ENCODE measurements at places on chromosomes 2 and 18. TPM values are rescaled to one million over a fixed set of nuclear protein-coding genes. Genes with fewer than 3 reads are reported as not detected.

Gene TBR1
- 0.05 TPM for total RNA-seq

GRCh38 chr2:69184224-69184623 is 171.2 kb downstream of the ANTXR1 start:
- no peaks in the 10 kb centered on the region for H3K4me1 ChIP-seq
- H3K27ac ChIP-seq, result no peak overlapping the region
- no peak for DNase-seq
- H3K36me3 ChIP-seq, result no peaks in the 10 kb centered on the region
- H3K27me3 ChIP-seq, result peaks cover 31% of the 10 kb centered on the region

DNA sequence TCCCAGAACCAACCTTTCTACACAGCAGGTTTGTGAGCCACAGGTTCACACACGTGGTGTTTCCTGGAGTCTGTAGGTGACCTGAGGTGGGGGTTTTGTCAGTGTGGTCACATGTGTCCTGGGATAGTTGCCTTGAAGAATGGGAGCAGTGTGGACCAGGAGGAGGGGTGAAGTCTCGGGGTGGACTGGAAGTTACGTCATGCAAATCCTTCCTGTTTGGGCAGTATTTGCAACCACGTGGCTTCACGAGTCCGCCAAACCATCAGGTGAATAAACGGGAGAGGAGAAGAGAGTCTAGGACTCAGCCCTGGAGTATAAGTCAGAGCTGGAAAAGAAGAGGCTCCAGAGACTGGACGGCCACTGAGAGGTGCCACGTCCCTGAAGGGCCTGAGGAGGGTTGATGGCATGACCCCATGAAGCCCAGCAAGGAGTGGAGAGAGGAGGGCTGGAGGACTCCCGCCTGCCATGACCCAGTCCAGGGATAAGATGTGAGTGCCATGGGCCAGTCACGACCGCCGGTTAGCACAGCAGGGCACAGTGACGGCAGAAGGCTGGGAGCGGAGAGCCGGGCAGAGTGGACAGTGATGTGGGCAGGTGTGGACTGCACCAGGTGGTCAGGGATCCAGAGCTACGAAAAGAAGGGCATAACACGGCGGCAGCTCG is 16.5 kb downstream of the LPIN1 start:
- H3K4me1 ChIP-seq, result peaks cover 30% of the 10 kb centered on the region
- no peak for DNase-seq
- no peak overlapping the region for H3K4me3 ChIP-seq

DNA sequence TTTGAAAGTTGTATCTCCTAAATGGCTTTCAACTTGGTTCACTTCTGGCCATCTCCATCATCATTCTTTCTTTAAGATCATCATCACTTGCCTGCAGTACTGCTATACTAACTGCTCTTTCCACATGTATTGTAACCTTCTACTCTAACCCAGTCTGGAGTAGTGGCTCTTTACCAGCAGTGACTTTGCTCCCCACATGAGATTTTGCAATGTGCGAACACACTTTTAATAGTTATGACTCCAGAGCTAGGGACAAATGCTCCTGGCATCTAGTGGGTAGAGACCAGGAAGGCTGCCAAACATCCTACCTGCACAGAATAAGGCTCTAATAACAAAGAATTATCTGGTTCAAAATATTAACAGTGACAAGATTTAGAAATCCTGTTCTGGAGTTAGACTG is 243.8 kb downstream of the XIRP2 start:
- H3K4me3 ChIP-seq, result no peak overlapping the region
- no peak for DNase-seq
- H3K4me1 ChIP-seq, result no peaks in the 10 kb centered on the region
- no peaks in the 10 kb centered on the region for H3K36me3 ChIP-seq
- H3K27ac ChIP-seq, result no peak overlapping the region

- no peaks in the 10 kb centered on the region for H3K4me1 ChIP-seq
- peaks cover 41% of the 10 kb centered on the region for H3K27me3 ChIP-seq
- H3K4me3 ChIP-seq, result no peak overlapping the region
- DNase-seq, result no peak
- H3K36me3 ChIP-seq, result no peaks in the 10 kb centered on the region
- no peak overlapping the region for H3K27ac ChIP-seq
Measured at GRCh38 chr2:235279965-235280364, 213.9 kb upstream of the AGAP1 start.

GRCh38 chr2:63888490-63889402 is 47.0 kb downstream of the UGP2 start:
- H3K27ac ChIP-seq, result peak overlapping the region; percentile 68
- no peak overlapping the region for H3K4me3 ChIP-seq
- no peaks in the 10 kb centered on the region for H3K27me3 ChIP-seq
- H3K36me3 ChIP-seq, result peaks cover 53% of the 10 kb centered on the region

DNA sequence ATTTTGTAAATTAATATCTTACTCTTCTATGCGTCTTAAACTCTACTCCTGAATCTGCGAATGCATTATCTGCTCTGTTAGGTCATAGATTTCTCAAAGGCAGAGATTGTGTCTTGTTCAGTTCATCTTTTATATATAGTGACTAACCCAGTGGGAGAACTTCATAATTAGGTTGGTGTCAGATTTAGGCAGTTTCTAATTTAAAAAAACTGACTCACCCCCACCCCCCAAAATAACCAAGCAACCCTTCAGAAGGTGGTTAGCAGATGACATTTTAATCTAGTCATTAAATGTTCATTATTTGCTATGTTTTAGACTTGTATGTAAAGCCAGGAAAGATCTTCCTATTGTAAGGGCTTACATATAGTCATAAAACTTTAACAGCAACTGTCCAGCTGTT is 10.4 kb downstream of the SERPINB12 start:
- no peak for DNase-seq
- no peak overlapping the region for H3K4me3 ChIP-seq
- no peak overlapping the region for H3K27ac ChIP-seq

DNA sequence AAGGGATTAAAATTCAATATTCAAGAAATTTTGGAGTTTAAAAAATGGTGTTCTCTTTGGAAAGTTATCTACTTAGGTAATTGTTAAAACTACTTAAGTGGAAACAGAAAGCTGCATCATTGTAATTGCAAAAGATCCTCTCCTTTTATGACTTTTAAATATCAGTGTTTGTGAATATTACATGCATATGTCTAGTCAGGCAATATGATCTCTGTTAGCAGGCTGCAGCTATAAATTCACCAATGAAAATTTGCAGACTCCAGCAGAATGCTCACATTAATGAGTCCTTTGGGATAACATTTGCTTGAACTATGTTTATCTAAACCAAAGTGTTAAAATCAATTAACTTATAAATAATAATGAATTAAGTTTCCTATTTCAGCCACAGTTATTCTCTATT is 59.2 kb upstream of the CSRNP3 start:
- no peak overlapping the region for H3K4me3 ChIP-seq
- no peak overlapping the region for H3K27ac ChIP-seq
- H3K4me1 ChIP-seq, result no peaks in the 10 kb centered on the region
- peaks cover 4% of the 10 kb centered on the region for H3K27me3 ChIP-seq
- H3K36me3 ChIP-seq, result no peaks in the 10 kb centered on the region

DNA sequence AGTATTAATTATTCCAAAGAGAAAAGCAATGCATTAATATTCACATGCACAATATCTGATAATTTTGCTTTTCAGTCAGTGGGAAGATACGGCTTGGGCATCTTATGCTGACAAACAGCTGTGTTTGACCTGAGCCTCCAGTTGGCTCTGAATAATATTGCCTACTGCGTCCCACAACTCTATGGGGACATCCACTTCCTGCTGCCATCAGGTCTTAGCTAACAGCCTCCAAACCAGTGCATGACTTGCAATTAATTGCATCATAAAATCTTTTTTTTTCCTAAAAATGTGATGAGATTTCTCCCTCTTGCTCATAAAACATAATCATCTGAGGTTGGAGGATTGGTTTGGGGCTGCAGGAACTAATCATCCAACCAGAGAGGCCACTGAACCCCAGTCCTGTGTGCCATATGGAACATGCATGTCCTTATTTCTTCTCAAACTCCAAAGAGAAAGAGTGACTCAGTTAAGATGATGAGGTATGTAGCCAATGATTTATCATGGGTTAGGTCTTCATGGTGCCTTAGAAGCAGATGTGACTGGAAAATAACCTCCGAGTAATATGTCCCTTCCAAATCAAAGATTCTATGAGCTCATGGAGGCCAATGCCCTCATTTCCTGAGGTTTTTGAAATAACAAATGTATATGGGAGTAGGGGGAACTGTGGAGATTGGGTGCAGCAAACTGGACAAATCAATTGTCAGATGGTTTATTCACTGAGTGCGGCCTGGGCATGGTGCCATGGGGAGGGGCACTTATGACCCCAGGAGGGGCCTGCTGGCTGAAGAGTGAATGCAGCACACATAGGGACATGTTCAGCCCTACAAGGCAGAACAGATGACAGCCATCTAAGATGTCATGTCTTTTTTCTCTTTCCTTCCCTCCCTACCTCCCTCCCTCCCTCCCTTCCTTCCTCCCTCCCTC is 39.4 kb downstream of the EDAR start:
- no peaks in the 10 kb centered on the region for H3K4me1 ChIP-seq
- H3K27ac ChIP-seq, result no peak overlapping the region
- H3K4me3 ChIP-seq, result no peak overlapping the region
- peaks cover 2% of the 10 kb centered on the region for H3K36me3 ChIP-seq
- no peak for DNase-seq

DNA sequence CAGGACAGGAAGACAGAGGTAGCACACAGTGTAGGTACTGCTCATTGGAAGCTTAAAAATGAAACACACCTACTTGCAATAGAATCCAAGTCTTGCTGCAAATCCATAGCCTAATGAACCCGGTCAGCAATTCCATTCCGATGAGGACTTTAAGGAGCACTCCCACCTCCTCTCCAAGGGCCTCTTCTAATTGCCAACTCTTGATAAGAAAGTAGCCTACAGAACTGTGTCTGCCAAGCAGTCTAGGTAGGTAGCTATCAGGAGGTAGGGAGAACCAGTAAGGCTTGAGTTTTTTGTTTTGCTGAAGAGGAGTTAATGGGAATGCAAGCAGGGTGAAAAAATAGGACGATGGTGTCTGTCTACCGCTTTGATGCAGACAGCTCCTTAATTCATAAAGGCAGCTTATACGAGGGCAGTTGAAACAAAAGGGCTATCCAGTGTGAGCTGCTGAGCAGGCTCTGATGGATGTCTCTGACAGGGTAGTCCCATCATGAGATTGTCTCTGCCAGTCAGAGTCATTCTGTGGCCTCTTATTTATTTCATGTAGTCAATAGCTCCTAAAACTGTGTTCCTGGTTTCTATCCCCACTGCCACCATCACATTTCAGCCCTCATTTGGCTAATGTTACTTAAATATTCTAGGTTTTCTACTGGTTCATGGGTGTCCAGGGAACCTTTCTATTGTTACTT is 155.6 kb upstream of the DNMT3A start:
- no peaks in the 10 kb centered on the region for H3K27me3 ChIP-seq
- no peak overlapping the region for H3K27ac ChIP-seq
- no peak overlapping the region for H3K4me3 ChIP-seq
- peaks cover 7% of the 10 kb centered on the region for H3K36me3 ChIP-seq
- peaks cover 12% of the 10 kb centered on the region for H3K4me1 ChIP-seq

Gene MAP4K3
- total RNA-seq, result 13.1 TPM

Gene CCDC85A
- not detected for total RNA-seq

DNA sequence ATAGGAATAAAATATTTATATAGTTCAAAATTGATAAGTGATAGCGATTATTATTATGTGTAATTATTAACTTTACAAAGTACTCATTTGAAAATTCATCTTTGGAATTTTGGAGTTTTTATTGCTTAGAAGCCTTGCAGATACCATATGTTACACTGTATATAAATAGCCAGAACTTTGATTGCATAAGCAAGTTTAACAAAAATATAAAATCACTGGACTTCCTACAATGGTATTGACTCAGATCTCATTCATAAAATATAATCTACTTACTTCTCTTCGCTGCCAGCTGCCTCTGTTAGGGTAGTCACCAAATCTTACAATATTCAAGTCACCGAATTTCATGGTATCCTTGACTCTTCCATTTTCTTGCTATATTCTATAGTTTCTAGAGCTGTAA is 22.5 kb downstream of the KLHL14 start:
- no peak overlapping the region for H3K4me3 ChIP-seq
- no peak for DNase-seq
- H3K36me3 ChIP-seq, result no peaks in the 10 kb centered on the region
- H3K27me3 ChIP-seq, result peaks cover 4% of the 10 kb centered on the region
- no peaks in the 10 kb centered on the region for H3K4me1 ChIP-seq
- no peak overlapping the region for H3K27ac ChIP-seq

Gene ST6GAL2
- not detected for total RNA-seq

Gene ZAP70
- 338 TPM for total RNA-seq

DNA sequence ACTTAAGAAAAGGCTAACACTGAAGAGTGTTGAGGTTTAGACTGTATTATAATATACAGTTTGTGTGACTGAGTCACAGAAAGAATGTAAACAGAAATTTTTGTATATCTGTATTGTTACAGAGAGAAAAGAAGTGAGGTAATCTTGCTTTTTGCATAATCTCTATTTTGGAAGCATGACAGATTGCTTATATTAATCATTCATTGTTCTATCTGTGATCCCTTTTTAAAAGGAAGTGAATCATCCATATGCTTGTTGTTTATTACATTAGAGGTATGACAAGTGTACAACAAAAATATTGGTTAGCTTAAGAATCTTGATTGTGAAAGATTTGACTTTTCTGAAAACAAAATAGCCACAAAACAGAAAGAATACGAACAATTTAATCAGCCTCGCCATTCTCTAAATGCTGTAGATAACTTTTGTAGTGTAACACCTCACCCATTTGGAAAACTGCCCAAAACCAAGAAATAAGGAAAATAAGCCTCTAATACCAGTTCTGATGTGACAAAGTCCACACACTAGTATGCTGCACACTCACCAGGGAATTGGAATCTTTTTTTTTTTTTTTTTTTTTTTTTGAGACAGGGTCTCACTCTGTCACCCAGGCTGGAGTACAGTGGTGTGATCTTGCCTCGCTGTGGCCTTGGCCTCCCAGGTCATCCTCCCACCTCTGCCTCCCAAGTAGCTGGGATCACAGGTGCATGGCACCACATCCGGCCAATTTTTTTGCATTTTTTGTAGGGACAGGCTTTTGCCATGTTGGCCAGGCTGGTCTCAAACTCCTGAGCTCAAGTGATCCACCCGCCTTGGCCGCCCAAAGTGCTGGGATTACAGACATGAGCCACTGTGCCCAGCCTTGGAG is 91.5 kb upstream of the LPIN2 start:
- no peak overlapping the region for H3K27ac ChIP-seq
- H3K4me3 ChIP-seq, result no peak overlapping the region
- no peak for DNase-seq
- H3K27me3 ChIP-seq, result no peaks in the 10 kb centered on the region
- no peaks in the 10 kb centered on the region for H3K4me1 ChIP-seq
- H3K36me3 ChIP-seq, result no peaks in the 10 kb centered on the region

Data from activated CD8-positive, alpha-beta memory T cell treated with anti-CD3 and anti-CD28 coated beads, Interleukin-2, amount 10 ng/mL, durations not matched to agents 7 days and 5 days (primary cell).